ENCODE measurements at places on chromosomes 4 and X.

- no peak for DNase-seq
Measured at GRCh38 chr4:99832758-99833157, 16.1 kb downstream of the DAPP1 start.

DNA sequence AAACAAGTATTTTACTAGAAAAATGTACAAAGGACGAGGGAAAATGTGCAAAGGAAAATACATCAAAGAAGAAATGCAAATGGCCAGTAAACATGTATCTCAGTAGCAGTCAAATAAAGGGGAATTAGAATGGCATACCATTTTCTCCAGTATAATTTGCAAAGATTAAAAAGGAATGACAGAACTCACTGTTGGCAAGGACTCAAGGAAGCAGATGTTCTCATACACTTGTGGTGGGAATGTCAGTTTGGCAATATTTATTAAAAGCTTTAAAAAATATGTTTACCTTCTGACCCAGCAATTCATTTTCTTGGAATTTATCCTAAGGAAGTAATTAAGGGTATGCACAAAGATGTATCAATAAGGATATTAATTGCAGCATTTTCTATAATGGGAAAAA lies 7.6 kb downstream of the CLCN5 start:
- DNase-seq = peak; percentile 45

DNA sequence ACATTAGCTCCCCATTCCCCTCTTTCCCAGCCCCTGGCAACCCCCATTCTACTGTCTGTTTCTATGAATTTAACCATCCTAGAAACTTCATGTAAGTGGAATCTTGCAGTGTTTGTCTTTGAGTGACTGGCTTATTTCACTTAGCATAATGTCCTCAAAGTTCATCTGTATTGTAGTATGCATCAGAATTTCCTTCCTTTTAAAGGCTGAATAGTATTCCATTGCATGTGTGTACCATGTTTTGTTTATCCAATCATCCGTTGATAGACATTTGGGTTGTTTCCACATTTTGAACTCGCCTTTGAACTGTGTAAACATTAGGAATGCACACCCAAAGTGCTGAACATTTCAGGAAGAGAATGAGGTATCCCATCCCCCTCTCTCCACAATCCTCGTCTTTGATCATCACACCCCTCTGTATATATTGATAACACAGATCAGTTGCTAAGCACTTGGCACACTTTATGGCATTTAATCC lies 56.4 kb upstream of the PLAC1 start:
- DNase-seq = no peak

- no peak for DNase-seq
Measured at GRCh38 chr4:171473155-171473554, 340.0 kb upstream of the GALNTL6 start.

GRCh38 chr4:113539408-113539807 lies 222.1 kb downstream of the CAMK2D start:
- no peak for DNase-seq

GRCh38 chrX:132497432-132497831 lies 8.6 kb upstream of the MBNL3 start:
- no peak for DNase-seq

DNA sequence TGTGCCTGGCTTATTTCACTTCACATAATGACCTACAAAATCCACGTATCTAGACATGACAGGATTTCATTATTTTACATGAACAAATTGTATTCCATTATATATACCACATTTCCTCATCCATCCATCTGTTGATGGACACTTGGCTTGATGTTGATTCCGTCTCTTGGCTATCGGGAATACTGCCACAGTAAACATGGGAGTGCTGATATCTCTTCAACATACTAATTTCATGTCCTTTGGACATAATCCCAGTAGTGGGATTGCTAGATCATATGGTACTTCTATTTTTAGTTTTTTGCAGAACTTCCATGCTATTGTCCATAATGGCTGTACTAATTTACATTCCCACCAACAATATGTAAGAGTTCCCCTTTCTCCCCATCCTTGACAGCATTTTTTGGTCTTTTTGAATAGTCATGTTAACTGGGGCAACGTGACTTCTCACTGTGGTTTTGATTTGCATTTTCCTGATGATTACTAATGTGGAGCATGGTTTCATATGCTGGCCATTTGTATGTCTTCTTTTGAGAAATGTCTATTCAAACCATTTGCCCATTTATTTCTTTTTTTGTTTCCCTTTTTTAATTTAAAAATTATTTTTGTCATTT lies 68.9 kb downstream of the HTRA3 start:
- DNase-seq = no peak

DNA sequence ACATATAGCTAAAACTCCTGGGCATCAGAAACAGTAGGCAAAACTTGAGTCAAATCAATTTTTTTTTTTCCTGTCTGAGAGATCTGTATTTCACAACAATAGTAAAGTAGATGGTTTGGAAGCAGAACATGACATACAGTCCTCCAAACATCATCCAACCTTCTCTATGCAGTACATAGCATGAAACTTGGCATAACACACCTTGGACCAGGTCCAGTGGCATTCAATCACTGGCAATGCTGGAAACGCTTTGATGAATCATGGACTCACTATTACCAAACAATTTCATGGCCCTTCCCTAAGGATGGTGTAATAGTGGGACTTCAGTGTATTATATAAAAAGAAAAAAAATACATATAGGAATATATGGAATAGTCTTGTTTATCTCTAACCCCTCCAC lies 154.6 kb downstream of the FMR1NB start:
- peak; percentile 2 for DNase-seq

- no peak for DNase-seq
Measured at GRCh38 chrX:133981924-133982323, 3.5 kb downstream of the GPC3 start.

GRCh38 chrX:3603026-3603661 lies 110.3 kb downstream of the PRKX start:
- no peak for DNase-seq

DNA sequence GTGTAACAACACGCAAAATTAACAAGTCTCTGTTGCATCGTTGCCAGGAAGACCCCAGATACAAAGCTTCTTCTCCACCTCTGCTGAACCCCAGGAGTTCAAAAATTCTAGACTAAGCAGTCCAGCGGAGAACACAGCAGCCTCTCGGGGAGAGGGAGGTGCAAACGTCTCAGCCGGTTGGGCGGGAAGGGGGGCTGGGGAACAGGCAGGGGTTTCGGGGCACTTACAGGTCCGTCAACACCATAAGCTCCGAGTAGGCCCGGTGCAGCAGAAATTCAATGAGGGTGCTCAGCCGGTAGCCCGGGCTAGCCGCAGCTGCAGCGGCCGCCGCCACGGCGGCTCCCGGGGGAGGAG lies 394 bp downstream of the MED14 start:
- peak; percentile 69 for DNase-seq

DNA sequence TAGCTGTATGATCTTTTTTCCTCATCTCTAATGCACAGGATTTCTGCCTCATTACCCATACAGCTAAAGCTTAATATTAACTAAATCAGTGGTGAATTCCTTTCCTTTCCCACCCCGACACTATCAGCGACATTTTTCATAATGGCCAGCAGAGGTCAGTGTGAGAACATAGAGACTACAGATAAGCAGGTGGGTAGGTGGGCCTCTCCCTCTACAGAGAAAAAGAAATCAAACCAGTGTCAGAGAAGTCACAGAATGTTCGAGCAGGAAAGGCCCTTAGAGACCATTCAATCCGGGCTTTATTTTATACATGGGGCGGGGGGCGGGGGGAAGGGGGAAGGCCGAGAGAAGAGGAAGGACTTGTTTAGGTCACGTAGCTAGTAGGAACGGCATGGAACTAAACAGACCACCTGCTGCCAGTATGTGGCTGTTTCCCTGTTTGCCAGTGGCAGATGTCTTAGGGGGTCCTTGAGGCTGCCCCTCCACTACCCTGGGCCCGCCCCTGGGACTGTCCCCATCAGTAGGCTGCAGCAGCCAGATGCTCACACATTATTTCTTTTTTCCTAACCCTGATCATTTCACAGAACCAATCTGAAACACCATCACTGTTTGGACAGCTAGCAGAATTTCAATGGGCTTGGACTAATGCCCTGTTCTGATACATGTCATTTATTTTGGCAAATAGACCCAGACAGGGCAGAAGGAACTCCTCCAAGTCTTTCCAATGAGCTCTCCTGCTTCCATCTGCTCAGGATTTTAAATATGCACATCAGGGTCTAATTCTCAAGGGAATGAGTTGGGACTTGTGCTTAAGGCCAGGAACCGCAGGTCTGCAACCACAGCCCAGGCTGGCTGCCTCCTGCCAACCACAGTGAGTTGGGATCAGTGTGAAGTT lies 133.4 kb downstream of the ATG4A start:
- peak; percentile 95 for DNase-seq

DNA sequence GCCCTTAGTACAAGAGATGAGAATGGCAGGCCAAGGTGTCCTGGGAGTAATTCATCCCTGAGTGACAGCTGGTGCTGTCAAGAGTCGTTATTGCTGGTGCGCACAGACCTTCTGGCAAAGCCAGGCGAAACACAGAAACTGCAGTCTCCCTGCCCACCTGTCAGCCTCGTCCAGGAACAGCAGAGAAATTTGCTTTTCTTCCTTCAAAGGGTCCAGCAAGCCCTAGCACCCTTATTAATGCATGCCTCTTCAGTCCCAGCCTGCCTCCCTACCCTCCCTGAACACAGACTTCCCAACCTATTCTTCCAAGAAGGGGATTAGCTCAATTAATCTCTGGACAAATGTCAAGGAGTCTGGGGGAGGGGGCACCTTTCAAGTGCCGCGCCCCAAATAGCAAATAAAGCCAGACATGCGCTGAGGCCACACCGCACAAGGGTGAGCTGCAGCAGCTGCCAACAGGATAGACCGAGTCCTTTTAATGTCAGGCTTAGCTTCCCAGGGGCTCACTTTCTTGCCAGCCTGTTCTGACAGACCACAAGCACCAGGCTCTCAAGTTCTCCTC lies 250.7 kb upstream of the RASGEF1B start:
- peak; percentile 92 for DNase-seq

DNA sequence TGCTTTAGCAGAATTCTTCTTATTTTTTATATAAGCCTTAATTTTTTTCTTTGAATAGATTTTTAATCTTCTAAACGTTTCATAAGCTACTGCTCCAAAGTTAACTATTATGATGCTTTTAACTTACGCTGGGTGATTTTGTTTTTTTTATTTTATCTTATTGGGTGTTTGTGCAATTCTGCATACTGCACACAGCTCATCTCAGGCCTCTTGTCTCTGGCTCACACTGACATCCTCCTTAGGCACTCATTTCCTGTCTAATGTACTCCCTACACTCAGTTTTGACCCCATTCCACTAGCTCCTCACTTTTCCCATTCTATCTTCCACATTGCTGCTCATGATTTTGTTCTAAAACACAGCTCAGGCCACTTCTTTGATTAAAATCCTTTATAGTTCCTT lies 111.9 kb upstream of the MAP9 start:
- no peak for DNase-seq
